Neural crest cell (in vitro differentiated cells): ENCODE measurements at places on chromosomes 13 and 19.

DNA sequence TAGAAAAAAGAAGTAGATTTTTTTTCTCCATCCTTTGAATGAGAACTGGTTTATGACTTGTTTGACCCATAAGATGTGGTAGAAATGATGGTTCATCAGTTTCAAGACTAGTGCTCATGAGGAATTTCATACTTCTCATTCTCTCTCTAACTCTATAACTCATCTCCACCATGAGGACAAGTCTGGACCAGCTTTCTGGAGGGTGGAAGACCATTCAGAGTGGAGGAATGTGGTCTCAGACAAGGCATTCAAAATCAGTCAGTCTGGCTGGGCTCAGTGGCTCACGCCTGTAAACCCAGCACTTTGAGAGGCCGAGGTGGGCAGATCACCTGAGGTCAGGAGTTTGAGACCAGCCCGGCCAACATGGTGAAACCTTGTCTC lies 3.5 kb upstream of the EID2 start:
- H3K27ac ChIP-seq: no peak overlapping the region
- peaks cover 26% of the 10 kb centered on the region for H3K27me3 ChIP-seq
- no peak overlapping the region for H3K4me3 ChIP-seq

DNA sequence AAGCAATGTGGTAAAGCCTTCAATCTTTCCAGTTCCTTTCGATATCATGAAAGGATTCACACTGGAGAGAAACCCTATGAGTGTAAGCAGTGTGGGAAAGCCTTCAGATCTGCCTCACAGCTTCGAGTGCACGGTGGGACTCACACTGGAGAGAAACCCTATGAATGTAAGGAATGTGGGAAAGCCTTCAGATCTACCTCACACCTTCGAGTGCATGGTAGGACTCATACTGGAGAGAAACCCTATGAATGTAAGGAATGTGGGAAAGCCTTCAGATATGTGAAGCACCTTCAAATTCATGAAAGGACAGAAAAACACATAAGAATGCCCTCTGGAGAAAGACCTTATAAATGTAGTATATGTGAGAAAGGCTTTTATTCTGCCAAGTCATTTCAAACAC lies 15.6 kb upstream of the ZNF763 start:
- H3K27ac ChIP-seq: no peak overlapping the region
- H3K4me3 ChIP-seq: no peak overlapping the region
- no peaks in the 10 kb centered on the region for H3K27me3 ChIP-seq
- H3K36me3 ChIP-seq: peaks cover 91% of the 10 kb centered on the region

GRCh38 chr13:23321535-23322241 lies 111.8 kb downstream of the SACS start:
- H3K4me1 ChIP-seq: peaks cover 32% of the 10 kb centered on the region
- no peaks in the 10 kb centered on the region for H3K27me3 ChIP-seq
- no peak overlapping the region for H3K27ac ChIP-seq
- DNase-seq: no peak
- no peaks in the 10 kb centered on the region for H3K36me3 ChIP-seq
- H3K4me3 ChIP-seq: no peak overlapping the region

GRCh38 chr19:28201462-28201943 lies 1011.4 kb downstream of the UQCRFS1 start:
- H3K36me3 ChIP-seq: no peaks in the 10 kb centered on the region
- H3K4me1 ChIP-seq: peaks cover 1% of the 10 kb centered on the region
- no peak for DNase-seq
- H3K27me3 ChIP-seq: peaks cover 8% of the 10 kb centered on the region
- H3K4me3 ChIP-seq: no peak overlapping the region
- H3K27ac ChIP-seq: no peak overlapping the region

GRCh38 chr19:5131031-5131505 lies 162.2 kb downstream of the KDM4B start:
- no peak for DNase-seq
- peaks cover 23% of the 10 kb centered on the region for H3K4me1 ChIP-seq
- no peak overlapping the region for H3K27ac ChIP-seq
- H3K36me3 ChIP-seq: no peaks in the 10 kb centered on the region

- no peaks in the 10 kb centered on the region for H3K4me1 ChIP-seq
- peaks cover under 1% of the 10 kb centered on the region for H3K27me3 ChIP-seq
- H3K27ac ChIP-seq: no peak overlapping the region
- no peak for DNase-seq
- H3K36me3 ChIP-seq: no peaks in the 10 kb centered on the region
These were observed 50.7 kb upstream of the SERP2 start for GRCh38 chr13:44322928-44323327.

DNA sequence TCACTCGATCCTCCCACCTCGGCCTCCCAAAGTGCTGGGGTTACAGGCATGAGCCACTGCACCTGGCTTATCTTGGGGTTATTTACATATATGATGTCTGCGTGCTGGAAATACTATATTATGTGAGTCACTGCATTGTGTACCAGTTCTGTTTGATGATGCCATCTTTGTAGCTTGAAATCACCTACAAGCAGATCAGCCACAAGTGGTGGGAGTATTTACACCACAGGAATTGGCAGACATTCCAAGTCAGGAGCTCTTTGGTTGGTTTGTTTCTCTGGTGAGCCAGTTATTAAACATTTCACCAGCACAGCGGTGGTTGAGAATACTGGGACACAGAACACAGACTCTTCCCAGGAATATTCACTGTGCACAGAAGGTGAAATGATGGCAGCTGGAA lies 4.5 kb upstream of the TIMM44 start:
- no peaks in the 10 kb centered on the region for H3K27me3 ChIP-seq
- peak overlapping the region; percentile 51 for H3K4me3 ChIP-seq
- H3K36me3 ChIP-seq: no peaks in the 10 kb centered on the region
- H3K4me1 ChIP-seq: peaks cover 16% of the 10 kb centered on the region

DNA sequence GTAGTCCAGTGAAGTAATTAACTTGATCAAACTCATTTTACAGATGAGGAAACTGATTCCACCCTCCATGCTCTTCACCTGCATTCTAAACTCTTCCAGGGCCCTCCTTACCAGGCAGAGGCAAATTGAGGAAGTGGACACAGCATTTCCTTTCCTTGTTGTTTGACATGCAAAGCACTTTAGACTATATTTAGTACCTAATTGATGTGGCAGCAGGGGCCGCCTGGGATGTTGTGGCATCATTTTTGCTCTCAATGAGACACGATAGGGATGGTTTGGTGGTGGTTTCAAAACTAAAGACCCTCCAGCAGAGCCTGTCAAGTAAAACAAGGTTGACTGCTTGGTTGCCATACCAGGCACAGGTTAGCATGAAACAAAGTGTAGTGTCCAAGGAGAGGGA lies 7.9 kb downstream of the SIPA1L3 start:
- no peak overlapping the region for H3K4me3 ChIP-seq
- peak overlapping the region; percentile 35 for H3K27ac ChIP-seq
- no peaks in the 10 kb centered on the region for H3K36me3 ChIP-seq
- DNase-seq: no peak
- H3K27me3 ChIP-seq: no peaks in the 10 kb centered on the region
- H3K4me1 ChIP-seq: peaks cover 7% of the 10 kb centered on the region

DNA sequence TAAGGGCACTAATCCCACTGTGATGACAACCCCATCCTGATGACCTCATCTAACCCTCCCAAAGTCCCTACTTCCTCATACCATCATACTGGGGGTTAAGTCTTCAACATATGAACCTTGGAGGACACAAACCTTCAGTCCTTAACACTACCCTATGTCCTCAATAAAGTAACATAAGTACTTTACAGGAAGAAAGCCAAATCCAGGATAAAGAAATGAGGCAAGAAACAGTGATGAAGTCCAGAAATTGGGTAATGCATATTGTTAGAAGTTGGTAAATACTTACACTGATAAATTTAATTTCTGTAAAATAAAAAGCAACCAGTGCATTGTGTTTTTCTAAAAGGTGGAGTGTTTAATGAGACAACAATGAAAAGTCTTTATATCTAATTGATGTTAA lies 284.8 kb upstream of the SOX21 start:
- H3K27me3 ChIP-seq: no peaks in the 10 kb centered on the region
- DNase-seq: no peak
- no peak overlapping the region for H3K4me3 ChIP-seq

GRCh38 chr13:83216479-83217245 lies 665.6 kb downstream of the SLITRK1 start:
- DNase-seq: no peak
- no peaks in the 10 kb centered on the region for H3K36me3 ChIP-seq
- H3K4me1 ChIP-seq: no peaks in the 10 kb centered on the region
- H3K4me3 ChIP-seq: no peak overlapping the region
- no peak overlapping the region for H3K27ac ChIP-seq
- H3K27me3 ChIP-seq: no peaks in the 10 kb centered on the region

DNA sequence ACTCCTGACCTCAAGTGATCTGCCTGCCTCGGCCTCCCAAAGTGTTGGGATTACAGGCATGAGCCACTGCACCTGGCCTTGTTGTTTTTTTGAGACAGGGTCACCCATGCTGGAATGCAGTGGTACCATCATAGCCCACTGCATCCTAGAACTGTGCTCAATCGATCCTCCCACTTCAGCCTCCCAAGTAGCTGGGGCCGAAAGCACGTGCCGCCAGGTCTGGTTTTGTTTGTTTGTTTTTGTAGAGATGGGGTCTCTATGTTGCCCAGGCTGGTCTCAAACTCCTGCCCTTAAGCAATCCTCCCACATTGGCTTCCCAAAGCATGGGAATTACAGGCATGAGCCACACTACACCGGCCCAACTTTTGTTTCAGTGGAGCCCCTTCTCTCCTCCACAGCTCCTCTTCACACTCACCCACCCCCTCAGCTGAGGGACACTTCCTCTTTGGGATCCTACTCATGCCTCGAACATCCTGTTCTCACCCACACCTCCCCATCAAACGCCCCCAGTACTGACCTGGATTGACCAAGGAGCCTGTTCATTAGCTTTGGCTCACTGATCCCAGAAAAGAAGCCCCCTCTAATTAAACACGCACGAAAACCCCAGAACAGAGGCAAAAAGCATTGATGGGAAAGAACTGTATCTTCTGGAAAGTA lies 12.8 kb upstream of the CERS4 start:
- H3K4me1 ChIP-seq: peaks cover 22% of the 10 kb centered on the region
- H3K4me3 ChIP-seq: no peak overlapping the region
- peaks cover 5% of the 10 kb centered on the region for H3K27me3 ChIP-seq

DNA sequence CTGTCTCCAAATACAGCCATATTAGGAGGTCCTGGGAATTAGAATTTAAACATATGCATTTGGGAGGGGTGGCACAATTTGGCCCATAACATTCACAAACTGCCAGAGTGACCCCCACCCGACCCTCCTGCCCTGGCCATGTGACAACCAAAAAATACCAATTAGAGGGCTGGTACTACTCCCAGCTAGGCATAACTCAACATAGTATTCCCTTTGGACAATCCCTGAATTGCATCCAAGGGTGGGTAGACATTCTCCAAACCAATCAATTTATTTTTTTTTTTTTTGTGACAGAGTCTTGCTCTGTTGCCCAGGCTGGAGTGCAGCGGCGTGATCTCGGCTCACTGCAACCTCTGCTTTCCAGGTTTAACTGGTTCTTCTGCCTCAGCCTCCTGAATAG lies 29.8 kb downstream of the CLEC17A start:
- peaks cover 2% of the 10 kb centered on the region for H3K36me3 ChIP-seq
- peaks cover 31% of the 10 kb centered on the region for H3K27me3 ChIP-seq
- no peak overlapping the region for H3K4me3 ChIP-seq
- no peak overlapping the region for H3K27ac ChIP-seq
- H3K4me1 ChIP-seq: no peaks in the 10 kb centered on the region

DNA sequence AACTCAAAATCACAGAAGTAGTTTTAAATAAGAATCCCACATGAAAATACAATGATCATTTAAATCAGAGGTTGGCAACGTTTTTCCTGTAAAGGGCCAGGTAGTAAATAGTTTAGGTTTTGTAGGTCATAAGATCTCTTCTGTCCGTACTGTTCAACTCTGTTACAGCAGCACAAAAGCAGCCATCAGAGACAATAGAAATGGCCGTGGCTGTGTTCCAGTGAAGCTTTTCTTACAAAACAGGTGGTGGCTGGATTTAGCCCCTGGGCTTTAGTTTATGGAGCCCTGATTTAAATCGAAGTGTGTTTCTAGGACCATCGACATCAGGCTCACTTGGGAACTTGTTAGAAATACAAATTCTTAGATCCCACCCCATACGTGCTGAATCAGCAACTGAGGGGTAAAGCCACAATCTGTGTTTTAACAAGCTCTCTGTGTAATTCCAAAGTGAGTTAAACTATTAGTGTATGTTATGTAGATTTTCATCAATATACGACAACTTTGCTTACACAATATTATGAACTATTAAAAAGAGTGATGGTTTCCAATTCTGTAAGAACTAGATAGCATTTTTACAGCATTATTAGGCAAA lies 54.8 kb upstream of the MIR17HG start:
- no peaks in the 10 kb centered on the region for H3K27me3 ChIP-seq
- peaks cover 18% of the 10 kb centered on the region for H3K4me1 ChIP-seq
- no peak overlapping the region for H3K27ac ChIP-seq
- DNase-seq: no peak

DNA sequence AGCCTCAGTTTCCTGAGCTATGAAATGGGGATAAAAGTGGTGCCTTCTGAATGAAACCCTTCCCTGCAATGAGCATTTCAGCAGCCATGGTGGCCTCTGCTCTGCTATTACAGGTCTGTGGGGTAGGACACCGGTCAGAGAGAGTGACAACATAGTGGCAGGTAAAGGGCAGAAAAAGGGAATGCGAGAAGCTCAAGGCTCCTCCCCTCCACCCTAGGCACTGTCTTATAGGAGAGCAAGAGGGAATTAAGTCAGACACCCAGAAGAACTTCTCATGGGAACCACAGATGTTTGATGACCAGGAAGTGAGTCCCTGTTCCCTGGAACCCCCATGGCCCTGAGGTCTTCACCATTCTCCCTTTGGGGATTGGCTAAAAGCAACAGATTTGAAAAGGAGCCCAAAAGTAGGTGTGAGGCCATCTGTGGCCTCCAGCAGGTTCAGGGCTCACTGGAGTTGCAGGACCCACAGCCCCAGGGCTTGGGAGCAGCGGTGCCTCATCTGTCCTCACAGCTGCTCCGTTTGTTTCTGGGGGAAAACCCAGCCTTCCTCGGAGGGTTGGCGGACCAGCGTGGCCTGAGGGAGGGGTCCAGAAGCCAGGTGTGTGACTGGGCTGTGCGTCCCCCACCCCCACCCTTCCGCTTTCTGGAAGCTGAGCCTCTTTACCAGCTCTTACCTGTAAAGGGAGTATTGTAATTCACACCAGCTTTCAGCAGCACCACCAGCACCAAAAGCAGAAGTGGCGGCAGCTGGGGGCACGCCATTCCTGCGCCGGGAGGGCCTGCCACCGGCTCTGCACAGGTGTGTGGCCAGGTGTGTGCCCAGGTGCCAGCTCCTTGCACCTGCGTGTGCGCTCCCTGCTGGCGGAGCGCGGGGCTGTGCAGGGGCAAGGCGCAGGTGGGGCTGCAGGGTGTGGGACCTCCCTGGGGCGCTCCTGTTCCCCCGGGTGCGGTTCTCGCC lies 19.4 kb downstream of the IQCN start:
- H3K27me3 ChIP-seq: peaks cover 31% of the 10 kb centered on the region
- no peaks in the 10 kb centered on the region for H3K36me3 ChIP-seq
- H3K27ac ChIP-seq: no peak overlapping the region
- no peak for DNase-seq

DNA sequence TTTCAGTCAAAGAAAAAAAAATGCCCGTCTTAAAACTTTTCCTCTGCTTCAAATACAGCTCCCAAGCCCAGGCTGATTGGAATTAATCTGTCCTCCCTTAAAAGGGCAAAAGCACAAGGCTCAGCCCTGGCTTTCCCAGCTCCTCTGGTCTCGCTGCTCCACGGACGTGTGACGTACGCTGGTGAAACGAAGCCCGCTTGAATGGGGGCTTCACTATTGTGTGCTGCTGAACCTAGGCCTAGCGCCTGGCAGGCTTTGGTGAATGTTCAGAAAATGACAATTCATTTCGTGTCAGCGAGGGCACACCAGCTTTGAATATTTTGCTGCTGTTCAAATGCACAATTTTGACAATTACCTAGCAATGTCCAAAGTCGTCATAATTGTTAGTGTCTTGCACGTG lies 615 bp upstream of the ZNF135 start:
- peaks cover 28% of the 10 kb centered on the region for H3K36me3 ChIP-seq
- no peak overlapping the region for H3K27ac ChIP-seq
- DNase-seq: no peak
- no peaks in the 10 kb centered on the region for H3K27me3 ChIP-seq
- H3K4me1 ChIP-seq: peaks cover 7% of the 10 kb centered on the region
